ENCODE measurements at places on chromosomes 4 and X.

- peaks cover 5% of the 10 kb centered on the region for H3K27me3 ChIP-seq
- DNase-seq: no peak
- H3K4me3 ChIP-seq: no peak overlapping the region
Measured at GRCh38 chr4:67568820-67569219, 10.3 kb downstream of the STAP1 start.

DNA sequence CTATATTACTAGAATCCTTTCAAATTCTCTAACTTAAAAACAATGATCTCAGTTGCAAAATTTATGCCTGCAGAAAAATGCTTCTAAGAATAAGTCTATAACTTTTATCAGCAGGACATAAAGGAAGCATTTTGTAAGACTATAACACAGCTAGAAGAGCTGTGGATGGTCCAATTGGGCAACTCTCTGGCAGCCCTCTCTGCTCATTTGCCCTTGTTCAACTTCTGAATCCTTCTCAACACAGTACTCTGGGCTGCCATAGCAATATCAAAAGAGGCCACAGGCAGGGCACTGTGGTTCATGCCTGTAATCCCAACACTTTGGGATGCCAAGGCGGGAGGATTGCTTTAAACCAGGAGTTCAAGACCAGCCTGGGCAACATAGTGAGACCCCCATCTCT lies 88.5 kb downstream of the MID1 start:
- no peak for DNase-seq
- H3K4me3 ChIP-seq: no peak overlapping the region

DNA sequence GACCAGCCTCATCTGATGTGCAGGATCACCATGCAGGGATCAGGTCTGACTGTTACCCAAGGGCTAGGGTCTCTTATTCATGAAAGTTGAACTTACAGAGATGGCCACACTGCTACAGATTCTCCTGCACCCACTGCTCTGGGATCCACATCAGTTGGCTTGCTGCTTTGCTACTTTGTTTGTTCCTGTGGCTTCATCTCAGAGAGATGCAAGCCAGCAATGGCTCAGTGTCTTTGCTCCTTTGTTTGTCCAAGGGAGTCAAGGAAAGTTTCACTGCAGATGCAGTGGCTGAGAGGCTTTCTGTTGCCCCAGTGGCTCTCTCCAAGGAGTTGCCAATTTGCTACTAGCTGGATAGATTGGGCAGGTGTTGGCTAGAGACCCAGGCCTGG lies 70.3 kb upstream of the UGT2B7 start:
- no peak overlapping the region for H3K27ac ChIP-seq
- DNase-seq: no peak

GRCh38 chr4:138616775-138617174 lies 374.6 kb upstream of the SLC7A11 start:
- H3K36me3 ChIP-seq: no peaks in the 10 kb centered on the region
- H3K27ac ChIP-seq: no peak overlapping the region
- DNase-seq: no peak
- no peak overlapping the region for H3K4me3 ChIP-seq

GRCh38 chr4:3765271-3766035 lies 732 bp upstream of the ADRA2C start:
- H3K27ac ChIP-seq: no peak overlapping the region
- peaks cover 11% of the 10 kb centered on the region for H3K27me3 ChIP-seq
- no peak overlapping the region for H3K4me3 ChIP-seq

- no peaks in the 10 kb centered on the region for H3K4me1 ChIP-seq
- no peak overlapping the region for H3K4me3 ChIP-seq
- H3K27me3 ChIP-seq: no peaks in the 10 kb centered on the region
Measured at GRCh38 chr4:117137145-117137544, 51.8 kb upstream of the TRAM1L1 start.

GRCh38 chr4:6198768-6199421 lies 1.5 kb downstream of the JAKMIP1 start:
- peaks cover 6% of the 10 kb centered on the region for H3K4me1 ChIP-seq
- DNase-seq: peak; percentile 15
- H3K27ac ChIP-seq: no peak overlapping the region
- no peak overlapping the region for H3K4me3 ChIP-seq

GRCh38 chr4:163595580-163595979 lies 101.1 kb downstream of the TMA16 start:
- no peaks in the 10 kb centered on the region for H3K4me1 ChIP-seq
- H3K4me3 ChIP-seq: no peak overlapping the region
- no peak for DNase-seq
- H3K27ac ChIP-seq: no peak overlapping the region
- H3K36me3 ChIP-seq: no peaks in the 10 kb centered on the region

DNA sequence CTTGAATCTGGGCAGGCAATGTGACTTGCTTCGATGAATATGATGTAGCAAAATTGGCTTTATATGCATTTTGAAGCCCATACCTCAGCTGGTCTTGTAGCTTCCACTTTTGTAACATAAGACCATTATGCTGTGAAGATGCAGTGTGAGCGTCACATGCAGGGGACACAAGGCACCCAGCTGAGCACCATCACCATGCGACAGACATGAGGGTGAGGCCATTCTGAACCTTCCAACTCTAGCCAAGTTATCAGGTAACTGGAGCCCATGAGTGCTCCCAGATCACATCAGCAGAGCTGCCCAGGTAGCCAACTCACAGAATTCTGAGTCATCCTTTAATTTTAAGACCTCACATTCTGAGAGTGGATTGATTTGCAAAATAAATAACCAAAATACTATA lies 705.9 kb downstream of the FSTL5 start:
- DNase-seq: no peak
- H3K4me1 ChIP-seq: peaks cover 5% of the 10 kb centered on the region
- no peak overlapping the region for H3K4me3 ChIP-seq
- H3K27ac ChIP-seq: no peak overlapping the region
- H3K27me3 ChIP-seq: no peaks in the 10 kb centered on the region

GRCh38 chr4:147741190-147741788 lies 9.4 kb downstream of the ARHGAP10 start:
- H3K27me3 ChIP-seq: peaks cover 6% of the 10 kb centered on the region
- peak overlapping the region; percentile 24 for H3K27ac ChIP-seq
- peaks cover 9% of the 10 kb centered on the region for H3K4me1 ChIP-seq
- no peak for DNase-seq
- H3K36me3 ChIP-seq: no peaks in the 10 kb centered on the region
- H3K4me3 ChIP-seq: no peak overlapping the region

DNA sequence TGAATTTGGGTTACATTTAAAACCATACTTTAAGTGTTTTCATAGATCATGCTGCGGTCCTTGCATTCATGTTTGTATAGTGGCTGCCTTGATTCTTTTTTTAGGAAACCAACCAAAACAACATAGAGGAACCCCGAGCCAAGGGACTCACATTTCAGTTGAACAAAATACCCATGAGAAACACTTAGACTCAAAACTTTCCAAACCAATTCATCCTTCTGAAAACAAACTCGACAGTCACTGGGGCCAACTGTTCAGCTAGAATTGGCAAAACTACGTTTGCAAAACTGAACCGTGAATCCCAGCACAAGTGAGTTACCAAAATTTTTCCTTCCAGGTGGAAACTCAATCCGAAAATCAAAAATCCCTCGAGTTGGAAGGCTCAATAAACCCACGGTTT lies 1.4 kb downstream of the ADGRA3 start:
- peaks cover 7% of the 10 kb centered on the region for H3K27me3 ChIP-seq
- H3K4me3 ChIP-seq: peak overlapping the region; percentile 98
- DNase-seq: no peak
- H3K36me3 ChIP-seq: no peaks in the 10 kb centered on the region
- H3K4me1 ChIP-seq: peaks cover 17% of the 10 kb centered on the region

- no peak overlapping the region for H3K27ac ChIP-seq
- H3K36me3 ChIP-seq: no peaks in the 10 kb centered on the region
- H3K27me3 ChIP-seq: peaks cover 4% of the 10 kb centered on the region
- H3K4me1 ChIP-seq: peaks cover 22% of the 10 kb centered on the region
- H3K4me3 ChIP-seq: no peak overlapping the region
Measured at GRCh38 chr4:168685136-168685809, 188.4 kb downstream of the PALLD start.

DNA sequence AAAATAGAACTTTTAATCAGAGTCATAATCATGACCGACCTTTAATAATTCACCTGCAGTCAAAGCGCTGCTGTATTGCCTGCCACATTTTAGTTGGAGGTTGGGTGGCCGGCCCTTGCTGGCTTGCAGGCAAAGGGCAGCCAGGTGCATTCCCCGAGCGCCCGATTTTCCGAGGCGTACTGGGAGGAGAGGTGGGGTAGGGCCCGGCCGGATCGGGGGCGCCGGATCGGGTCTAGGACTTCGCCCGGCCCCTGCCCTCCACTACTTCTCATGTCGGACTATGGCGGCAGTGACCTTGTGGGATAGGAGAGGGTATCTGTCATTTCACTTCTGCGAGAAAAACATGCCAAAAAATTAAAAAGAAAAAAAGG lies 2.5 kb upstream of the RS1 start:
- no peak overlapping the region for H3K27ac ChIP-seq
- H3K27me3 ChIP-seq: peaks cover 7% of the 10 kb centered on the region
- DNase-seq: no peak
- H3K4me3 ChIP-seq: peak overlapping the region; percentile 25
- peaks cover 4% of the 10 kb centered on the region for H3K4me1 ChIP-seq

GRCh38 chr4:101222156-101222845 lies 125.0 kb downstream of the PPP3CA start:
- DNase-seq: no peak
- H3K4me3 ChIP-seq: no peak overlapping the region
- H3K36me3 ChIP-seq: no peaks in the 10 kb centered on the region
- H3K4me1 ChIP-seq: peaks cover 6% of the 10 kb centered on the region
- H3K27ac ChIP-seq: no peak overlapping the region

DNA sequence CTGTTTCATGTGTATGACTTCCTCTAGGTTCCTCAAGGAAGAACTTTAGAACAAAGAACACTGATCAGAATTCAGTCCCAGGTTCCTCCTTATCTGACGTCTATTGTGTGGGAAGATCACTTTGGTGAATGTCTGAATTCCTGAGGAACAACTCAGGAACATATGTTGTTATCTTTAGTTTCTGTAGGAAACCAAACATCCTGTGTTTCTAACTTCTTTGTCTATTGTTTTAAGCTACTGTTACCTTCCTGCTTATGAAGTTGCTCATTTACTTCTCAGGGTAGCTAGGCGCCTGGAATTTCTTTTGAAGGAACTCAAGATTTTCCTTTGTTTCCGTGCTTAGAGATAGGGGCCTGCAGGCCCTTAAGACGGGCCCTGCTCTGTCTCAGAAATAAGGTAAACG lies 46.2 kb downstream of the MAGEB5 start:
- DNase-seq: peak; percentile 4
- H3K27me3 ChIP-seq: no peaks in the 10 kb centered on the region
- H3K27ac ChIP-seq: peak overlapping the region; percentile 99
- no peak overlapping the region for H3K4me3 ChIP-seq

Measured in endothelial cell (in vitro differentiated cells).